ENCODE measurements at places on chromosomes 3 and 15.

DNA sequence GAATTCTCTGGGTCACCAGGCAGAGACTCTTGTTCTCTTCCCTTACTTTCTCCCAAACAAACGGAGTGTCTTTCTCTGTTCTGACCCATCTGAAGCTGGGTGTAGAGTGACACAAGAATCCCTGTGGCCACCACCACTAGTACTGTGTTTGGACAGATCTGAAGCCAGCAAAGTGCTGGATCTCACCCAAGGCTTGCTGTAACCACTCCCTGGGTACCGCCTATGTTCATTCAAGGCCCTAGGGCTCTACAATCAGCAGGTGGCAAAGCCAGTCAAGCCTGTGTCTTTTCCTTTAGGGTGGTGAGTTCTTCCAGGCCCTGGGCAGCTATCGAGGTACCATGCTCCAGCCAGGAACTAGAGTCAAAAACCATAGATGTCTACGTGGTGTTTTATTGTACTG is 149.2 kb upstream of the CTNNB1 start:
- DNase-seq, result no peak

DNA sequence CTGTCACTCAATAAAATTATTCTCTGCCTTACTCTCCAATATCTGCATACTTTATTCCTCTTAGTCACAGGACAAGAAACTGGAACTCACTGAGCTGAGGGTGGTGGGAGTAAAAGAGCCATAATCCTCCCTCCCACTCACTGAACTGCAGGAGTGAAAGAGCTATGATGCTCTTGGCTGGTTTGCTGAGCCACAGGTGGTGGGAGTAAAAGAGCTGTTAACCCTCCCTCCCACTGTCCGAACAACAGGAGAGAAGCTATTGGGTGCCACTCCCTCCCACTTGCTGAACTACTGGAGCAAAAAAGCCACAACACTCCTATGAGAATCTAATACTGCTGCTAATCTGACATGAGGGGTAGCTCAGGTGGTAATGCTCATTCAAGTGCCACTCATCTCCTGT is 391.0 kb downstream of the NSUN3 start:
- DNase-seq, result no peak

- no peak for DNase-seq
Observed at GRCh38 chr3:97821287-97821773, 481 bp upstream of the CRYBG3 start.

- DNase-seq, result no peak
Observed at GRCh38 chr15:79035814-79036213, 54.8 kb downstream of the RASGRF1 start.

GRCh38 chr3:135982404-135982761 is 16.9 kb downstream of the PPP2R3A start:
- no peak for DNase-seq

DNA sequence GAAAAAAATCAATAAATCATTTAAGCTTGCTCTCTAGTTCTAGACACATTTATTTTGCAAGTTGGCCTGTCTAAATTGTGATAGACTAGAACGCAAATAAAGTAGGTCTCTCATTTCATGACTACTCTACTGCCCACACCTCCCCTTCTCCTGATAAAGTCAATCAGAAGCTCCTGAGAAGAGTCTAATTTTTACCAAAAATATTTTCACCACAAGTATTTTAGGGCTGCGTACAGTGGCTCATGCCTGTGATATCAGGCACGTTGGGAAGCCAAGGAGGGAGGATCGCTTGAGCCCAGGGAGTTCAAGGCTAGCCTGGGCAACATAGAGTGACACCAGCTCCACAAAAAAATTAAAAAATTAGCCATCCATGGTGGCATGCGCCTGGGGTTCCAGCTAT is 136.5 kb downstream of the TBC1D5 start:
- DNase-seq, result no peak

- DNase-seq, result no peak
Observed at GRCh38 chr15:33016405-33017024, 178.0 kb downstream of the FMN1 start.

GRCh38 chr15:99249270-99249841 is at the start of gene TTC23:
TSS of gene TTC23 (minus strand) at chr15:99249581. CDS start at chr15:99228712, 20,869 bp downstream.
- peak; percentile 85 for DNase-seq

DNA sequence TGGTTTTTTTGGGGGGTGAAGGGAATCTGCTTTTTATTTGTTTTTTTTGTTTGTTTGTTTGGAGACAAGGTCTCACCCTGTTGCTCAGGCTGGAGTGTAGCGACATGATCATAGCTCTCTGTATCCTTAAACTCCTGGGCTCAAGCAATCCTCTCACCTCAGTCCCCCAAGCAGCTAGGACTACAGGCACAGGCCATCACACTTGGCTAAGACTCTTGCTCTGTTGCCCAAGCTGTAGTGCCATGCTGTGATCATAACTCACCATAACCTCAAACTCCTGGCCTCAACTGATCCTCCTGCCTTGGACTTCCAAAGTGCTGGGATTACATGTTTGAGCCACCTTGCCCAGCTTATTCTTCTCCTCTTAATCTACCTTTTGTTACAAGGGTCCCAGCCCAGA is 31.8 kb downstream of the GPR176 start:
- no peak for DNase-seq

GRCh38 chr3:8678751-8679150 is 34.2 kb upstream of the SSUH2 start:
- DNase-seq, result no peak

DNA sequence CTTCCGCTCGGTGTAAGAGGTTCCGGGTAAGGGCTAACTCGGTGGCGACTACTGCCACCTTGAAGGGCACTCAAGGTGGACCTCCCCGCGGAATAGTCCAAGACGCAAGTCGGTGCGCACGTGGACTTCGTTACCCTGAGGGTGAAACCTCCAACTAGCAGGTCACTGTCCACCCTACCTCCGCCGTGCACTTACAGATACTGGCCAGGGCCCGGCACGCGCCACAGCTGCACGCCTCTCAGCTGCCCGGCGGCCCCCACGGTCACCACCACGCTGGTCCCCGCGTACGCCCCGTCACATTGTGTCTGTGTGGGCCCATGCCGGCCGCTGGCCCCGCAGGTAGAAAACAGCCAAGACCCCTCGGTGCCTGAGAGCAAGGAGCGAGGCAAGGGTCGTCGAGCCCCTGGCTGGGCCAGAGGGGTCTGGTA is 1.1 kb downstream of the LTK start:
- DNase-seq, result no peak

- DNase-seq, result no peak
Observed at GRCh38 chr3:29677421-29677820, 396.6 kb downstream of the RBMS3 start.

DNA sequence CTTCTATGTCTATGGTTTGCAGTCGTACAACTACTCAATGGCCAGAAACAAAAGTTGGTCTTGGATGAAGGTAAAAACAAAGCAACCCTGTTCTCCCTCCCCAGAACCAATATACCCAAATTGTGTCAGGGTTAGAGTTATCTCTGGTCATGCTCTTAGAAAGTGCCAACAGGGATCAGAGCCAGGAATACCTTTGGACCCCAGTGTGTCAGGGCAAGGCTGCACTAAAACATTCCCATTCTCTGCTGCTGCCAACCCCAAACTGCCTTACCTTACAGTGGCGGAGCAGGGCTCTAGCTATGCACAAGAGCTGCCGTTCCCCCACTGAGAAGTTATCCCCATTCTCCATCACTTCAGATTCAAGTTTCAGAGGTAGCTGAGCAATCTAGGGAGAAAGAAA is 42.4 kb upstream of the PARL start:
- DNase-seq, result no peak

GRCh38 chr3:38541806-38542205 is 45.7 kb downstream of the EXOG start:
- no peak for DNase-seq

DNA sequence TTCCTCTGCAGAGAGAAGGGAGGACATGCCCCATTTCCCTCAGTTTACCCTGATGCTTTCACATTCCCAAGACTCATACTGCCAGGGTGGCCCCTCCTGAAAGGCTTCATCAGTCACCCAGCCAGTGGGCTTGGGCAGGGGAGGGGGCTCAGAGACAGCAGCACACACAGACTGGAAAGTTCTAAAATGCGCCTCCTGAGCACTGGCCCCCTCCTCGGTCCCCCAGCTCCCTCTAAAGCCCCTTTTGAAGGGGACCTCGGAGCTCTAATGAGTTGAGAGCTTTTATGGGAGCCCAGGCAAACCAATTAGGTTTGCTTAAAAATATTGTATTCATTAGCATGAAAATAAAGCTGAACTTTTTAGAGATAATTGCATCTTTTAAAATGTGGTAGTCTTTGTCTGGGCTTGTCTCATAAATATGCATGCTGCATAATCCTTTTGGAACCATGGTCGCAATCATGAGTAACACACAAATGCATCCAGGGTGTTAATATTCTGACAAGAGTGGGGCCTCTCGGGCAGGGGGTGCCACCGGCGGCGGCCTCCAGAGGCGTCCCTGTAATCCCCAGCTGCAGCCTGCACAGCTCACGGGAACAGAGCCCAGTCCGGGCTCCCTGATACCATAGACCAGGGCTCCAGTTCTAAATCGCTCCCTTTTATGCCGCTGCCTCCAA is 78.5 kb downstream of the RPLP1 start:
- no peak for DNase-seq

GRCh38 chr3:107441617-107442016 is 64.4 kb downstream of the CCDC54 start:
- DNase-seq, result no peak

- no peak for DNase-seq
Observed at GRCh38 chr15:52121896-52122295, 9.3 kb upstream of the BCL2L10 start.

DNA sequence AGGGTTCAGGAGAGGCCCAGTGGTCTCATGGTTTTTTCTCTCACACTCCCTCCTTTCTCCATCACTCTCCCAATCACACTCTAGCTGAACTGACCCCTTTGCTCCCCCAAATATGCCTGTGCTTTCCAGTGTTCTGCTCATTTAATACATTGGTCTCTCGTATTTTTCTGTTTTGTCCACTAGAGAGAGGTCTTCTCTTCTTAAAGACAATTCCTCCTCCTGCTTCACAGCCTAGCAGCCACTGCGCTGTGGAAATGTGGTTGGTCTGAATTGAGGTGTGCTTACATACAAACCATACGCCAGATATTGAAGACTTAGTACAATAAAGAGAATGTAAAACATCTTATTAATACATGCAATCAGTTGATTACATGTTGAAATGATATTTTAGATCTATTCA is 60.6 kb upstream of the XCR1 start:
- no peak for DNase-seq

DNA sequence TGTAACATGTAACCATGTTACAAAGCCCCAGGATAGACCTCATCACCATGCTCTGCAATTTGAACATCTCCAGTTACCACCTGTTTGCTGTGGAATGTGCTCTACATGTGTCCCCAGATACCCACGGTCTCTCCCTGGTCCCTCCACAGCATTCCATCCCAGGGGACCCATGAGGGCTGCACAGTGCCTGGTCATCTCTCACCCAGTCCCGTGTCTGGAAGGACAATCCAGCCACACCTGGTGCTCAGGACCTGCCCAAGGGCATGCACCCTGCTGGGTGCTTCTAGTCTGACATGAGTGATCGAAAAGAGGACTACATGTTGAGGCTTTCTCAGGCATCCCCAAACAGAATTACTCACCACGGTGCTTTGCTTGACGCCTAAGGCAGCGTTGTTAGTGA is 119.6 kb upstream of the ATP10A start:
- no peak for DNase-seq

GRCh38 chr3:177438596-177439220 is 241.4 kb upstream of the TBL1XR1 start:
- no peak for DNase-seq

- no peak for DNase-seq
Observed at GRCh38 chr3:101709126-101709525, 15.3 kb upstream of the CEP97 start.

GRCh38 chr3:175977968-175978752 is 1119.0 kb downstream of the NAALADL2 start:
- DNase-seq, result no peak

- DNase-seq, result no peak
Observed at GRCh38 chr3:118533676-118534075, 501.0 kb downstream of the IGSF11 start.

- no peak for DNase-seq
Observed at GRCh38 chr3:18630295-18630694, 205.2 kb upstream of the SATB1 start.

GRCh38 chr15:68643216-68643830 is 64.5 kb downstream of the CORO2B start:
- no peak for DNase-seq

- DNase-seq, result no peak
Observed at GRCh38 chr15:51023499-51023898, 71.2 kb downstream of the TNFAIP8L3 start.

DNA sequence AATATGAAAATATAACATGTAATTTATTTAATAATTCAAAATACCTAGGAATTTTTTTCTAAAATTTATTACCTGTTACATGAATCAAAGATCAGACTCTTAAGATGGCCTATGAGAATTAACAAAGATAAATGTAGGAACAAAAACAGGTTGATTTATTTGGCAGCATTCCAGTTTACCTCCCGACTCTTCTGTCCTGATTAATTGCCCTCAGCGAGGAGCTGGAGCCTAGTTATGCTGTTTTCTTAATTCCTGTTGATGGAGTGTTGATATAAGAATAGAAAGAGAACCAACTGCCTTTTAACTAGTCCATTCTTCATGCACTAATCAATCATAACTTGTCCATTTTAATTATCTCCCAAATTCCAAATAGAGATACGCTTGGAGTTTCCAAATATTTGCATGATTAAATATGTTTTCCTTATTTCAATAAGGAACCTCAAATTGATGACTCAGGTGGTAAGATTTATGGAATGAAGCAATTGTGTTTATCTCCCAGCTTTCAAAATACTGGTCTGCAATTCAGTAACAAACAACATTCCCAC is 10.6 kb upstream of the CPB1 start:
- DNase-seq, result no peak

- DNase-seq, result no peak
Observed at GRCh38 chr3:47482366-47482765, 6.6 kb upstream of the SCAP start.

DNA sequence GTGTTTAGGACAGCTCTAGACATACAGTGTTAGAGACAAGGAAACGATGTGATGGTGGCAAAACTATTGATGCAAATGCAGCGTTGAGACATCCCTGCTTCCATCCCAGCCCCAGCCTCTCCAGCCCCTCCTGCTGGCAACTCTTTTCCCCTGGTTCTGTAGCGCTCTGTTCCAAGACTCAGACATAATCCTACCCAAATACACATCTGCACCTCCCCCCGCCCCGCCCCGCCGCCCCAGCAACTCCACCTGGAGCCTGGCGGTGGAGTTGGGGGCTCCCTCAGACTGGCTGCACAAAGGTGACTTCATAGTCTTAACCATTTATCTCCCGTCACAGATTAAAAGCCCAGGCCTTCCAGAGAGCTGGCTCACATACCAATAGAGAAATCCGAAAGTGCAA is 7.2 kb upstream of the SEC22A start:
- DNase-seq, result no peak
